ENCODE measurements at places on chromosomes 12 and 14.

- no peak for DNase-seq
Observed at GRCh38 chr12:94616203-94616729, 34.1 kb downstream of the TMCC3 start.

DNA sequence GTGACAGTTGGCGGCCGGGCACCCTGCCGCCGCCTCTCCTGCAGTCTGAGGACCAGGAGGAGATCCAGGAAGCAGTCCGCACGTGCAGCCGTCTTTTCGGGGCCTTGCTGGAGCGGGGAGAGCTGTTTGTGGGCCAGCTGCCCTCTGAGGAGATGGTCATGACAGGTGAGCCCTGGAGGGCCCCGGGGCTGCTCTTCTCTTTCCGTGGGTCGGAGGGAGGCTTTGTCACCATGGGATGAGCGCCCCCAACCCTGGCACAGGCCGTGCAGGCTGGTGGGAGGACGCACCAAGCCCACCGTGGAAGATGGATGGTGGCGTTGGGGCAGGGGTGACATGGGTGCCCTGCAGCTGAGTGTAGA is 532 bp downstream of the NOC4L start:
- no peak for DNase-seq

DNA sequence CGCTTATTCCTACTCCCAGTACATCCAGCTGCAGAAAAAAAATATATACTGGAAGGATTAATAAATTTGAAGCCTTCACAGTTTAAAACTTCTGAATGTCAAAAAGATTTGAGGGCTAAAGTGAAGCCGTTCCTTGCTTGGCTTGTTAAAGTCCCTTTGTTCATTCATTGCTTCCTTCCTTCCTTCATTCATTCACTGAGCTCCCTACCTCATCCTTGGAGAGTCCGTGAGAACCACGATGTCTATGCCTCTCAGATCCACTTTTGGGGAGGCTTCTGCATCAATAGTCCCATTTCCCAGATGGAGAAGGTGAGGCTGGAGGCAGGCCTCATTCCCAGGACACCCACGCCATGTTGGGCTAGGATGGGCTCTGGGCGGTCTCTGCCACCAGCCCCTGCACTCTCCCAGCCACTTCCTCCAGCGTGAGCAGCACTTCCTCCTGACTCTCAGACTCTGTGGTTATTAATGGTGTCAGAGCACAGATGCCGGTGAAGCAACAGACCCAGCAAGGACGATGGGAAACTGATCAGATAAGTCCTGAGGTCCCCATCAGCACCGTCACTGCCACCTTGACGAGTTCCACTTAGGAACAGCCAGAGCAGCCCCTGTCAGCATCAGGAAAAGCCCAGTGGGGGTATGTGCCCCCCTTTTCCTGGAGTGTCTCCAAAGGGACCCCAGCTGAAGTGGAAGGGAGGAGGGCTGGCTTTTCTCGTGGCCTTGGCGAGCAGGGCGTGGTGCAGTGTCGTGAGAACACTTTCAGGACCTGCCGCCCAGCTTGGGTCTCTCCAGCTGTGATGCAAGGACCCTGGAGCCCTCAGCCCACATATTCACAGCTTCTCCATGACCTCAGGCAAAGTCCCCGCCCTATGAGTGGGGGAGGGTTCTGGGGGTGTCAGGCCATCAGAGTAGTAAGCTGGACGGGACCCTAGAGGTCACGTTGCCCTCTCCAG is 21.2 kb downstream of the ASB2 start:
- DNase-seq, result peak; percentile 60

DNA sequence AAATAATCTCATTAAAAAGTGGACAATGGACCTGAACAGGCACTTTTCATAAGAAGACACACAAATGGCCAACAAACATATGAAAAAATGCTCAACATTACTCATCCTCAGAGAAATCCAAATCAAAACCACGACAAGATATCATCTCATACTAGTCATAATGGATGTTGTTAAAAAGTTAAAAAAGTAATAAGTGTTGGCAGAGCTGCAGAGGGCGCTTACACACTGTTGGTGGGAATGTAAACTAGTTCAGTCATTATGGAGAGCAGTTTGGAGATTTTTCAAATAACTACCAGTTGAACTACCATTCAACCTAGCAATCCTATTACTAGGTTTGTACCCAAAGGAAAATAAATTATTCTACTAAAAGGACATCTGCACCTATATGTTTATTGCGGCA is 47.2 kb downstream of the FOXG1 start:
- DNase-seq, result no peak

GRCh38 chr14:56854325-56854724 is 44.0 kb upstream of the OTX2 start:
- DNase-seq, result no peak

- no peak for DNase-seq
Observed at GRCh38 chr14:66396164-66396563, 90.0 kb upstream of the CCDC196 start.

DNA sequence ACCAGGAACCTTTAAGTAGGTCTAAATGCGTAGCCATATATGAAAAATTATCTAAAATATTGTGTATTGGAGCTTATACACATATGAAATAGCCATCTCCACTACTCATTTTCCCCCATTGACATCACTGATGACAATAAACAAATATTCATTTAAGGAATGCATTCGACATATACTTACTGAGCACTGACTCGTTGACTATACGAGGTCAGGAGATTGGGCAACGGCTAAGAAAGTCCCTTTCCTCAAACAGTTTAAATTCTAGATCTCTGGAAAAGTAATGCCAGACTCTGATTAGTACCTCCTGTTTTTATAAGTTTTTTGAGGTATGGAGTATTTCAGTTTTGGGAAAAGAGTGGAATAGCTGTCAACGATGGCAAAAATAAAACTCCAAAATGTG is 139.4 kb upstream of the DIO2 start:
- DNase-seq, result no peak

DNA sequence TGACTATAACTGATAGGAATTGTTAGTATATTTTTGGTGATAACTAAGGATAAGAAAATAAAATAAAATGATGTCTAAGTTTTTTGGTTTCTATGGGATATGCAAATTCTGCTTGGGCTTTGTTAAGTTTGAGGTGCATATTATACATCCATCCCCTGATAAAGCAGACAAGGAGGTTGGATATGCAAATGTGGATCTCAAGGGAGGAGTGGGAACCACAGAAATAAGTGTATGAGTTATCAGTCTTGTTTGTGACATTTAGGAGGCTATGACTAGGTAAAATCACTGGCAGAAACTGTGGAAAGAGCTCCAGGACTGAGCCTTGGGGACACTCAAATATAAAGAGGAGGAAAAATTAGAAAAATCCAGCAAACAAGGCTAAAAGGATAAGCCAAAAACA is 719.4 kb downstream of the RERGL start:
- DNase-seq, result no peak

Measured in CD4-positive, alpha-beta T cell treated with Interleukin-2 at 100 ng/mL for 4 hours (primary cell).